Hepatocyte (in vitro differentiated cells): ENCODE measurements at places on chromosomes 4 and X.
A peak's percentile ranks its signal among the peaks of the same experiment; 100 is the strongest.

DNA sequence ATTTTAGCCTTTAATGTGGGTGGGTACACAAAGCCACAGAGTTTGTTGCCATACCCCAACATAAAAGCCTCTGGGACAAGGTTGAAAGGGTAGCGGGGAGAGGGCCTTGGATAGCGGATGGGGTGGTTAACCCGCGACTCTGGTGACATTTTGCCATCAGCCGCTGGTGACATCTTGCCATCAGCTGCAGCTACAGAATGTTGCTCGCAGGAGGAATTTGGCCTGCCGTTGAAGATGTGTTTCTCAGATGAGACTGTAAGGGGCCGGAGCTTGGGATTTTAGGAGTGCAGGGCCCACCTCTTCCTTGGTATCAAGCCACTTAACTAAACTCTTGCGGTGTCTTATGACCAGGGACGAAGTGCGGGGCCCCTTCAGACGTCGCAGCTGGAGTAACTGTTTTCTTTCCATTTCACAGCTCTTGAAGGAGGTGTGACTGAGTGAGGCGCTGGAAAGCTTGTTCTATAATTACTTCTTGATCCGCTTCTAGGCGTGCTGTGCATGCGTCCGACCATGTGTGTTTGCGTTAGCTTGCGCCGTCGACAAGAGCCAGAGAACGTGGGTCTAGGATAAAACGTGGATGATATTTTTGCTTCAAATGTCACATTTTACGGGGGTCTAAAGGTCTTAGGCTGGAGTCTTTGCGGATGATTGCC lies 820 bp upstream of the RASL11B start:
- no peak for DNase-seq

DNA sequence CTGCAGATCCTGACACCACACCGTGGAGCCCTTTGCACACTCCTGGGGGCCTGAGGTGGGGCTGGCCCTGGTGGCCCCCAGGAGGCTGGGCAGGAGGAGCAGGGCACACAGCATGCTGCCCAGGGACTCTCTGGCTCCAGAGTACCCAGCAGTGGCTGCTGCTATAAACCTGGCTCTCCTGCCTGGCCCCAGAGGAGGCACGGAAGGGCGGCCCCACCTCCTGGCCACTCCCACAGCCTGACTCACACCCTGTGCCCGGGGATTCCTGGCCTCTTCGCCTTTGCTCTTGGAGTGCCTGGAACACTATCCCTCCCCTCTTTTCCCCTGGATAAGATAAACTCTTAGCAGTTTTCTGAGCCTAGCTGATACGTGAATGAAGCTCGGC lies at the start of gene PSAPL1:
Gene PSAPL1 (minus strand): TSS at position 165 of the 385 bp plus-strand sequence. CDS start 51 bp downstream, at position 114.
- DNase-seq, result peak; percentile 92

DNA sequence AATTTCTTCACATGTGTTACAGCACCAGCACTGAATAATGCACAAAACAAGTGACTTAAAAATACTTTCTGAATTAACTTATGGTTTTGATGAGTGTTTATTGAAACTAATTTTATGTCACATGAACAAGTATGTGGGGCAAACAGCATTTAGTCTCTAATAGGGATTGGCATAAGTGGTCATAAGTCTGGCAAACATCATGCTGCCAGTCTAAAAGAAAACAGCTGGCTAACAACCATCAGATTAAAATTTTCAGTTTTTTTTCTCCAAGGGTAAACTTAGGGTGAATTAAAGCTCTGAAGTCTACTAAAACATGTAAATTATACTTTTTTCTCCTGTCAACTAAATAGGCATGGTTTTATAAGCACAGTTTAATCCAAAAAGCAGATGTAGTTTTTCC lies 1014.2 kb downstream of the FAT4 start:
- no peak for DNase-seq

DNA sequence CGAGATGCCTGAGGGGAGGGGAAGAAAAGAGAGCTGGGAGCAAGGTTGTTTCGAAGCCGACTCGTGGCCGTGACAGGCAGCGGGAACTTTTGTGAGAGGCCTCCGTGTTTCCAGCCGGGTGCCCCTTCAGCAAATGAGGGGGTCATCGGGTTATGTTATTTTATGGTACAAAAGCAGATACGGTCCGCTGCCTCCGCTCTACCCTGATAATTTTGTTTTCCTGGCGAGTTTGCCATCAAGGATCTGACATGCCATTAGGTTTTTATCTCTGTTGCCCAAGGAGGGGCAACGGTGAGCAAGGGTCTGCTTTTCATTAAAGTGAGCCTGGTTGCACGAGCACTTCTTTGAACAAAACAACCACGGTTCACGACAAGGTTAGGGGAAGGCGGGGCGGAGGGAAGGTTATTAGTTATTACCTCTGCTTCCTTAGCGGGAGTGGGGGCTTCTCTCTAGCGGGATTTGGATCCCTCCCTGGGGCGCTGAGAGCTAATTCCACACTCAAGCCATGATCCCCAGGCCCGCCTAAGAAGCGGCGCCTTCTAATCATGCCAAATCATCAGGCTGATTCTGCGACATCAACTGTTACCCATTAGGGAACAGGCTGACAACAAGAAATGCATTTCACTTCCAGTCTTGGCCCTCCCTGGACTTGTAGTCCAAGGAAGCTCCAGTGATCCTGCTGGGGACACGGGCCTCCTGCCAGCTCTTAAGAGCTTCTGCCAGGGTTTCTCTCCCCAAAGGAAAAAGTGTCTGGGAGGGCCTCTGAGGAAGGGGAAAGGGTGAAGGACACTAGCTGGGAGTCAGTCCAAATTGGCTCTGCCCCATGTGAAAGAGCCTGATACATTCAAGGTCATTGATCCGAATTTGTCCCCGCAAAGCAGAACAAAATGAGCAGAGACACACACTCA lies 617.7 kb downstream of the MID1IP1 start:
- DNase-seq, result peak; percentile 28

- DNase-seq, result no peak
Observed at GRCh38 chrX:82087699-82088098, 885.8 kb downstream of the SH3BGRL start.

DNA sequence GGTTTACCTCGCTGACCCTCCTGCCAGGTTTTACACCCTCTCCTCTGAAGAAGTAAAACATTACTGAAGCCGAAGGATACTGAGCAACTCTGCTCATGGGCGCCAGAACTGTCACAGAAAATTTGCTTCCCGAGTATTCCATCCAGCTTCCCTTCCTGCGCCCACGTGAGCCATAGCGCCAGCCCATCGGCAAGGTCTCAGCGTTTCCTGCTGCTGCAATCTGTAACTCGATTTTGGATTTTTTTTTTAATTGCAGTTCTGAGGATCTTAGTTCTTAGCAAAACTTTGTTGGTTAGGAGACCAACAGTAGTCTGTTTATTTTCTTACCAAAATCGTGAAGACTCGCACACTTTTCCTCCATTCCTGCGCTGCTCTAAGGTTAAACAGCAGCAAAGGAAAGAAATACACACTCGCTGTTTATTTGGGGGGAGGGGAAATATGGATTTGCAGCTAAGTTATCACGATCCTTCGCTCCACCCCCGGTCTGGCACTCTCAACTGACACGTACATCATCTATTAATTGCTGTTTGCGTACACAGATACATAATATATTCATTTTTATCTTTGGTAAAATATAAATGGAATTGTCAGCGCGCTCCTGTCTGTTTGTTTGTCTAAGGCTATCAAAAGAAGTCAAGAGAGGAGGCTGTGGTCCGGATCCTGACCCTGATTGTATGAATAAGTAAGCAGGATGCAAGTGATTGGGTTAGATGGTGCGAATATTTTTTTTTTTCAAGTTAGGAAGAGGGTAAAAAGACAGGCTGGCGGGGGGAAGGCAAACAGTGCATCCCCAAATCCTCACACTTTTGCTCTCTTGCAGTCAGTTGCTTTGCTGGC lies at the start of gene TLL1:
Gene TLL1 (plus strand): TSS at position 777 of the 837 bp plus-strand sequence. CDS start 668 bp downstream, outside the sequence.
- DNase-seq, result peak; percentile 37

- no peak for DNase-seq
Observed at GRCh38 chr4:122356317-122356808, 22.4 kb upstream of the ADAD1 start.

DNA sequence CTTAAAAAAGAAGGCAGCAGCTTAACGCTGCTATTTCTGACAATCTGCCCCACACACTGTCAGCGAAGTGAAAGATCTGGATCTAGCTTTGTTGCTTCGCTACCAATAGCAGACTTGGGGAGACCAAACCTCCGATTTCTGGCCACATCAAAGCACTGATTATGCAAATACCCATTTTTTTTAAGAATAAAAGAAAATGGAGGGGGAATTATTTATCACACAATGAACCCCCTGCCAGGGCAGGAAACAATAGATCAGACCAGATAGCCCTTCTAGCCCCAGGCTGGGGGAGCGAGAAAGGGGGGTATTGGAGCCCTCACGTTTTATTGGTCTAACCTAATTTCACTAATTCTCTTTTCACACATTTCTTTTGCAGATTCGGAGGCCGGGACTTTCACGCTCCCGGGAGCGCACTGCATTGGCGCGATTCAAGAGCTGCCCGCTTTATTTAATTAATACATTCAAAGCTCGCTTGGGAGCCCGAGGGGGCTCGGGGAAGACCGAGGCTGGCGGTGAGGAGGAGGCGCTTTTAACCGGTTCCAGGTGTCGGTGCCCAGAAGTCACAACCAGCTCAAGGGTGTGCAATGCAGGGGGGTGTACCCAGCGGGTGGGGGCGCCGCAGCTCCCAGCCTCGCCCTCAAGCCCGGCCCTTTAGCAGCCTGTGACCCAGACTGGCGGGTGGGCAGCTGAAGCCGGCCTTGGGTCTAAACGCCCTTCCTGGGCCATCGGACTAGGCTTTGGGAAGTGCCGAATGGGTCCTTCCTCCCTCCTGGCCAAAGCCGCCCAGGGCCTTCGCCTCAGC lies 5.5 kb downstream of the NEUROG2 start:
- DNase-seq, result no peak

GRCh38 chr4:6681191-6681590 lies 12.5 kb upstream of the S100P start:
- DNase-seq, result no peak

DNA sequence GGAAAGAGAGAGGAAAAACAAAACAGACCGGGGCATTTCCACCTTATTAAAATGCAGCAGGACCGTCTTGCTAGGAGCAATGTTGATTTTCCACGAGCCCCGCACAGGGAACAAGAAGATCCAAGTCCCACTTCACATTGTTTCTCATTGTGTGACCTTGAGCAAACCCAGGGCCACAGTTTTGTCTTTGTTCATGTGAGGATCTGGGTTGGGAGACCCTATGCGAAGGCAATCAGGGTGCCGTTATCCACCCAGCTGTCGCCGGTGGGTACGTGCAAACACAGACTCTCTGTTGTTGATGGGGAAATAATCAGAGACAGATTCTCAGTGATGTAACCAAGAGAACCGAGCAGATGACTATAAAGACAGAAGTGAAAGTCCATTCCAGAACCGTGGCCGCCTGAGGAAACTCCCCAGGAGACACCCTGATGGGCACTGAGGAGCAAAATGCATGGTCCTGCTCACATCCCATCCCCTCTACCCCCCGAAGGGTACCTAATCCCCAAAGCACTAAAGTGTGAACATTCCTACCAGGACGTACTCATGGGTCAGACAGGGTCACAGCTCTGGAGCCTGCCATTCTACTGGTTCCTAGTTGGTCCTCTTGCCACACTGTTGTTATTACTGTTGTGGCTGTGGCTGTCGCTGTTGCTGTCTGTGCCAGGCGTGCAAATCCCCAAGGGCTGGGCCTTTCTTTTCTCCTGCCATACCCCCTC lies 102.7 kb upstream of the RBPJ start:
- DNase-seq, result no peak

DNA sequence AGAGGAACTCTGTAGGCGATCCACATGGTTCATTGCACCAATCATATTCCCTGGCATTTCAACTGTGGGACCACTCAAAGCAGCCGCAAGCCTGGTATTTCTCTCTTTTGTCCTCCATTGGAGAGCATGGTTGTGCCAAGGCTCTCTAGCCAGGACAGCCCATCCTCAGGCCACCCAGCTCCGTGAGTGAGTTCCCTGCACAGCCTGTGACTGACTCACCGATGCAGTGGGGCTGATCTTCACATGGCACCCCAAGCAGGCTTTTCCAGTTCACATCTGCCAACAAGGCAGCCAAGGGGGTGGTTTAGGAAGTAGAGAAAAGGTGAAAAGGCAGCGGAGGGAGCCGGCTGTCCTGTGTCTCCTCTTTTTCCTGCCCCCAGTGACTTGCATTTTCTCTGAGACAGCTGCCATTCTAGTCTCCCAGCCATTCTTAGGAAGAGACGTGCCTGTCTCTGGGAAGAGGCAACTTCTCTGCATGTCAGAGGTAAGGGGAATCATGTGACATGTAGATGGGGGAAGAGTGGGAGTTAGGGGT lies 69.2 kb downstream of the MID1IP1 start:
- no peak for DNase-seq
